Epithelial cell of proximal tubule (primary cell): ENCODE measurements at places on chromosomes 2 and 18. TPM values are rescaled to one million over a fixed set of nuclear protein-coding genes. Genes with fewer than 3 reads are reported as not detected.

The SLC9A4 gene
- 0.36 and 0.40 TPM in 2 replicates for total RNA-seq

- no peak for DNase-seq
Observed at GRCh38 chr2:96523659-96524481, 12.7 kb upstream of the ARID5A start.

DNA sequence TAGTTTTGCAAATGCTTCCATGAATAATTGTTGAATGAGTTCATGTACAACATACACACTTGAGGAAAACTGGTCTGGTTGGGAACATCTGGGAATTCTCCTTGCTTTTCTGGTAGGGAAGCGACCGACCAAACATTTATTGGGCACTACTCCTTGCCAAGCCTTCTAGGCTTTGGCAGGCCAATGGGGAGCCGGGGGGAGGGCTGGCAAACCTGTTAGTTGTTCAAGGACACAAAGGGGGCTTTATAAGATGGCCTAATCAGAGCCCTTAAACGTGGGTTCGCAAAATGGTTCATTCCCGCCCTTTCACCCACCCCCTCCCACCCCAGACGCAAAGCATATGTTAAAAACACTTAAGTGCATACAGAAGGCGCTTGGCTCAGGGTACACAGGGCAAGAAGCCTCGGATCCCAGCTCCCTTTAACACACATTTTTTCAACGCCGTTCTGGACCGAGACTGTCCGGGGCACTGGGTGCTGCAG, 844 bp upstream of the VSNL1 start:
- no peak for DNase-seq

DNA sequence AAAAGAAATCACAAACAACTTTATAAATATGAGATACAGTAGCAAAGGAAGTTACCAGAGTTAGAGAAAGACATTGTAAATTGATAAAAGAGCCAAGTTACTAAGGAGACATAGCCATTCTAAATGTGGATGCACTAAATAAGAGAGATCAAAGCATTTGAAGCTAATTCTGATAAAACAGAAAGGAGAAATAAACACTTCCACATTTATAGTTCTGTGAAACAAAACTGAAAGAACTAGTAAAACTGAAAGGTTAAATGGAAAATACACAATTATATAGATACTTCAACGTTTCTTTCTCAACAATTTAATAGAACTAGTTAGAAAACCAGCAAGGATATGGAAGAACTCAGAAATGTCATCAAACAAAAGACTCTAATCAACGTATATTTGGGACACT, 309.0 kb upstream of the CDH2 start:
- no peak for DNase-seq

DNA sequence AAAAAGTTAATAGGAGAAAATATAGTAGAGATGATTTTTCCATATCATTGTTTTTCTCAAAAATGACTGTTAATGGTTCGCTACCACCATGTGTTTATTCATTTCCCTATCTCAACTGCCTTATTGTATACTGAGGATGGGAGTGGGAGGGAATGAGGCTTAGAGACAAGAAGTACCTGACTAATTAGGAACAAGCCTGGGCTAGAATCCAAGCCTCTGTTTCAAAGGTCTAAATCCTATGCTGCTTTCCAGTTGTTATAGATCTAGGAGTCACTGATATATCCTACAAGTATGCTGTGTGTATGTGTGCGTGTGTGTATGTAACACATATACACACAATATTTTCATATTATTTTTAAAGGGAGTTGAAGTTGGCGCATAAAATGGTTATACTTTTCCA, 465.9 kb downstream of the EPHA4 start:
- no peak for DNase-seq

The SLC5A7 gene
- not detected in 2 replicates for total RNA-seq

DNA sequence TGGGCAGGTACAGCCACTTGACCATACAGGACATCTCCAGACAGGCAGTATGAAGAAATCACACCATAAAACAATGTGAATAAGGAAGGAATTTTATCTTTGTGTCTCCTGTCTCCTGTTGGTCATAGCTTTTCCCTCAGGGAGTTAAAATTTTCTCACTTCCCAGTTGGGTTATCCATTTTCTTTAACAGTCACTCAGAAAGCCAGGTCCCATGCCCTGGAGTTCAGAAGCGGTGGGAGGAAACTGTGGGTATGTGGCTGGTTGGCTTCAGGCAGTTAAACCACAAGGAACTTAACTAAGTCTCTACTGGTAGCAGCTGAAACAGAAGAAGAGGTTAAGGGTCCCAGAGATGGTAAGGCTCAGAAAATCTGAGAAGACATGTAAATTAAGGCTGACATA, 6.5 kb upstream of the SMAD2 start:
- no peak for DNase-seq
